ENCODE measurements at places on chromosomes 12 and 14. TPM values are rescaled to one million over a fixed set of nuclear protein-coding genes. Genes with fewer than 3 reads are reported as not detected.

NOXRED1 gene
- not detected for total RNA-seq

CCDC196 gene
- not detected for total RNA-seq

PXMP2 gene
- 145 TPM for total RNA-seq

CTSG gene
- total RNA-seq = not detected

IAPP gene
- not detected for total RNA-seq

GRCh38 chr12:48454667-48455066, 17.7 kb upstream of the ANP32D start:
- no peak for DNase-seq

ETNK1 gene
- 8.5 TPM for total RNA-seq

- DNase-seq = no peak
Measured at GRCh38 chr12:93429448-93429847, 12.3 kb downstream of the UBE2N start.

- DNase-seq = no peak
Measured at GRCh38 chr12:109752117-109753053, 38.8 kb downstream of the FAM222A start.

GRCh38 chr12:25052196-25052913, 103.5 kb upstream of the BCAT1 start:
- no peak for DNase-seq

DNA sequence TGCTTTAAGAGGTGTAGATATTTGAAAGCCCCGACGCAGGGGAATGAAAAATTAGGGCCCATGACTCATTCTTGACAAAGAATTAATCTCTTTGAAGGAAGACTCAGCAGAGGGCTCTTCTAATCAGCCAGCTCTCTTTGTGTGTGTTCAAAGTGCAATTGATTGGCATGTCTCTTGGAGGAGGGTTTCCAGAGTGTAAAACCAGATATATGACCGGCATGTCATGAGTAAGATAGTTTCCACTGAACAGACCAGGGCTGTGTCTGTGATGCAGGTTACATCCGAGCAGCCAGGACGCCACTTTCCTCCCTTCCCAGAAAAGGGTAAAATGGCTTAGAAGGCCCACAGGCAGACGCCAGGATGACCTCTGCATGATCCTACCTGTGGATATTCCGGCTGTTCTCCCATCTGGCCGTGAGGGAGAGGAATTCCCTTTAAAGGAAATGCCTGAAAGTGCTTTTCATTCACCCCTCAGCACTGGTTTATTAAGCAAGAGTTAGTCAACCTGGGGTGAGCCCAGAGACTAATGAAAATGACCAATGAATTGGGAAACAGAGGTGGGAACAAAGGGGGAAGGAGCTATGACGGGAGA, 7.2 kb upstream of the KRT75 start:
- DNase-seq = no peak

DNA sequence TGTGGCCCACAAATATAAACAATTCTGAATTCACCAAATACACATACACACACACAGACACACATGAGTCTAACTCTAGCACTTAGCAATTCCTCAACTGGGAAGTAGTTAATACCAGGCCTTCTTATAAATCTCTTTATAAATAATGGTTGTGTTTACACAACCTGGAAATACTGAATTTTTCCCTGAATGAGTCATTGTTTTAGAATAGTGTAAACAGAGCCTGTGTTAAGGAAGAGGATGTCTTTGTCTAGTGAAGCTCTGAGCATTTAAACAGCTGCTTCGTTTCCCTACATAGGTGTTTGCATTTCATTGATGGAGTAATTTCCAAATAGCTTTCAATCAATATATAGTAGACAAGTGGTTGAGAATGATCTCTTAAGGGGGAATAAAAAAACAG, 218.8 kb downstream of the BTG1 start:
- no peak for DNase-seq

DNA sequence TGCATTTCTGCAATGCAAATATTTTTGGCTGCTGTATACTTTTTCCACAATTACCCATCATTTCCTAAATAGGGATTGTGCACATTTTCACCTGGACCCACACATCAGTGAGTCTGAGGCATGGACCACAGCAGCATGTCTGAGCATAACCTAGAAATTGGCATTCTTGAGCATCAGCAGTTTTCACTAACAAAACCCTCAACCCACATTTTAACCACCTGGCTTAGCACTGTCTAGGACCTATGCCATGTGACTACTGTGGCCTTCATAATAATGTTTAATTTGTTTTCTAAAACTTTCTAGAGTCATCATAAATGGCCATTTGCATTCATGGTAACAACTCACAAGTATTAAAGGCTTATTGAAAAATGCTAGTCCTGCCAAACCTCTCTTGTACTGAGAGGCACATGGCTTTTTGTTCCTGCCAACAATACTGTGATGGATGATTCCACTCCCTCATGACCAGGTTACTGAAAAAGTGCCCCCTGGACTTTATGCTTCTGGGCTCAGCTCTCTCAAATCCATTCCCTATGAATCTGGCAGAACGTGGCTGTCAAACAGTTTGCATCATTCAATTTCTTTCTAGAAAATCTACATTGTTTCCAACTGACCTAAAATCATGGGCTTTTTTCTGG, 240.0 kb downstream of the MDGA2 start:
- no peak for DNase-seq

Measured in MG63 (cell line).